ENCODE measurements at places on chromosomes 7 and 10. TPM values are rescaled to one million over a fixed set of nuclear protein-coding genes. Genes with fewer than 3 reads are reported as not detected.

- no peak for DNase-seq
- H3K27ac ChIP-seq = no peak overlapping the region
- H3K4me1 ChIP-seq = no peaks in the 10 kb centered on the region
- H3K4me3 ChIP-seq = no peak overlapping the region
- no peaks in the 10 kb centered on the region for H3K27me3 ChIP-seq
These were observed 207.1 kb upstream of the HDAC9 start for GRCh38 chr7:18288322-18289037.

Gene STRA8
- total RNA-seq = not detected

Gene PROSER2
- 1.4 TPM for total RNA-seq

DNA sequence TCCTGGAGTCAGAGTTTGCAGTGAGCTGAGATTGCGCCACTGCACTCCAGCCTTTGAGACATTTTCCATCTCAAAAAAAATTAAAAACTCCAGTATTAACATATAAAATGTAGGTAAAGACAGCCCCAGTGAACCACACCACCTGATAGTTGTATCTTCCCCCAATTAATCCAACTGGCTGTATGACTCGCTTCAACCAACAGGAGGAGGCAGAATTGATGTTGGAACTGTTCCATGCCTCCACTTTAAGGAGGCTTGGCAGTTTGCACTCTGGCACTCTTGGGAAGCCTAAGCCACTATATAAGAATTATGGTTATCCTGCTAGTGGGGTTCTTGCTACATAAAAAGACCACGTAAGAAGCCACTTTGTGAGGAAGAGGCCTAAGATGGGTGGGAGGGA lies 72.7 kb downstream of the STK17A start:
- no peak overlapping the region for H3K27ac ChIP-seq
- DNase-seq = no peak
- peaks cover 2% of the 10 kb centered on the region for H3K36me3 ChIP-seq
- peaks cover 26% of the 10 kb centered on the region for H3K4me1 ChIP-seq
- H3K27me3 ChIP-seq = no peaks in the 10 kb centered on the region
- no peak overlapping the region for H3K4me3 ChIP-seq

GRCh38 chr10:132710036-132710686 lies 75.8 kb downstream of the NKX6-2 start:
- H3K27me3 ChIP-seq = no peaks in the 10 kb centered on the region
- no peak for DNase-seq
- H3K4me3 ChIP-seq = no peak overlapping the region
- no peak overlapping the region for H3K27ac ChIP-seq
- peaks cover 6% of the 10 kb centered on the region for H3K36me3 ChIP-seq

Gene TMEM196
- not detected for total RNA-seq

DNA sequence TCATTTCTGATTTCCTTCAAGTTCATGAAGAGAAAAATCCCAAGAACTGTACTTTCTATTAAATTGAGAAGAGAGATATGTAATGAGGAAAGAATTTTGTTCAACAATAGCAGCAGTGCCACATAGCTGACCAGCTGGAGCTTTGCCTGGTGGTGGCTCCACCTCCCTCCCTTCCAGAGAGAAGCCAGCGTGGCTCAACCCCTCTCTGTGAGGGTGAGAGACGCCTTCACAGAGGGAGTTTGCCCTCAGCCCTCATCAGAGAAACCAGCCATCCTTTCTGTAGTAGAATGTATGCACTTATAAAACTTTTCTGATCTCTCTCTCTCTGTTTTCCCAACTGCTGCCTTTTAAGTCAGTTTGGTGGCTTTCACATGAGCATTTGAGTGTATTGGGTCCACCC lies 20.5 kb upstream of the COL1A2 start:
- H3K27me3 ChIP-seq = no peaks in the 10 kb centered on the region
- peak overlapping the region; percentile 100 for H3K27ac ChIP-seq
- peak overlapping the region; percentile 41 for H3K4me3 ChIP-seq
- DNase-seq = peak; percentile 93

Gene GARIN1A
- total RNA-seq = 0.18 TPM

DNA sequence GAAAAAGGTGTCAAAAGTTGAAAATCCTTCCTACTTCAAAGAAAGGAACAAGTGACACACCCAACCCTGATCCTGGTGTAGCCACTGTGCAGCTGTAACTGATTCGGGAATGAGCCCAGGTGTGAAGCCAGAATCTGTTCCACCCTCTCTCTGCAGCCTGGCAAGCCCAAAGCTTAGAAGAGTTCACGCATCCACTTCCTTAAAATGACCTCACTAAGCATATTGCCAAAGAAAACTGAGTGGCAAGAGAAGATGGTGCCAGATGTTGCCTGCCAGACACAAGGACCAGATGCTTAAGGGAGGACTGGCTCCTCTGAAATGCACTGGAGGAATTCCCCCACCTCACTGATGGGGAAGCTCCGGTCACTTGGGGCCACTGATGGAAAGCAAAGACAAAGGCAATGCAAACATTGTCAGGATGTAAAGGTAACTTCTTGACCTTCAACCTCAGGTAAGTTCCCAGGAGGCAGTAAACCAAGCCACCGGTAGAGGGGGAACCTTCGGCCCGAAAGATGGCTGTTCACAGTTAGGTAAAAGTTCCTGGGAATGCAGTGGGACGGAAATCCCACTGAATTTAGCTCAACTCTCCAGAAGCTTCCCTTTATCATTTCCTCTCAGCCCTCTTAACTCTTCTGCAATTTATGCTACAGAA lies 554.9 kb downstream of the KCNMA1 start:
- H3K36me3 ChIP-seq = no peaks in the 10 kb centered on the region
- no peak overlapping the region for H3K4me3 ChIP-seq
- H3K4me1 ChIP-seq = no peaks in the 10 kb centered on the region

DNA sequence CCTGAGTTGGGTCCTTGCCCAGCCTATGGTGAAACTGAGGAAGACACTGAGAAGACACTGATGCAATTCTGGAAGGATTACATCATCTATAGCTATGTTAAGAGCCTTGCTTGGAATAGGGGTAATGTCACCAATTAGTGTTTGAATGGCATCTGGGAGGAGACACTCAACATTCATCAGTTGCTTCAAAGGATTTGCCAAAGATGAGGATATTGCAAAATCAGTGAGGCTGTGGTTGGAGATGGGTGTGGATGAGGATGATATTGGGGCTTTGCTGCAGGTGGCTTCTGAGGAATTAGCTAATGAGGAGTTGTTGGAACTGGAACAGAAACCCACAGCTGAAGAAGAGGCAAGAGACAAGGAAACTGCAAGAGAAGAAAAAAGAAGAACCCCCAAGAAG lies 146.7 kb upstream of the SP4 start:
- no peaks in the 10 kb centered on the region for H3K27me3 ChIP-seq
- no peak for DNase-seq
- no peak overlapping the region for H3K27ac ChIP-seq
- no peak overlapping the region for H3K4me3 ChIP-seq

- DNase-seq = peak; percentile 91
- H3K36me3 ChIP-seq = no peaks in the 10 kb centered on the region
- H3K27ac ChIP-seq = no peak overlapping the region
- peak overlapping the region; percentile 18 for H3K4me3 ChIP-seq
These were observed 1.3 kb upstream of the CDK14 start for GRCh38 chr7:90594751-90595317.

DNA sequence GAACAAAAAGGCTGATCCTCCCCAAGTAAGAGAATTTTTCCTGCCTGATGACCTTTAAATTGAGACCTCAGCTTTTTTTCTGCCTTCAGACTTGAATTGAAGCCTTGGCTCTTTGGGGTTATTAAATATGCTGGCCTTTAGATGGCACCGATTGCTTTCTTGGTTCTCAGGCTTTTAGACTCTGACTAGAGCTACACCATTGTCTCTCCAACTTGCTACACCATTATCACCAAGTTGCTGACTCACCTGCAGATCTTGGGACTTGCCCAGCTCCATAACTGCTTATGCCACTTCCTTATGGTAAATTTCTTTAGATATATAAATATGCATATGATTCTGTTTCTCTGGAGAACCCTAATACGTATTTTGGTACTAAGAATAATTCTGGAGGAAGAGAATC lies 3.1 kb upstream of the ABCA13 start:
- peak; percentile 55 for DNase-seq
- peaks cover 2% of the 10 kb centered on the region for H3K27me3 ChIP-seq
- H3K36me3 ChIP-seq = no peaks in the 10 kb centered on the region
- H3K27ac ChIP-seq = no peak overlapping the region

- H3K4me1 ChIP-seq = peaks cover 11% of the 10 kb centered on the region
- H3K27ac ChIP-seq = no peak overlapping the region
- no peak for DNase-seq
- H3K4me3 ChIP-seq = peak overlapping the region; percentile 49
- H3K27me3 ChIP-seq = no peaks in the 10 kb centered on the region
These were observed 918 bp downstream of the CALHM2 start for GRCh38 chr10:103451091-103451813.

GRCh38 chr10:22461891-22462290 lies 116.6 kb downstream of the SPAG6 start:
- no peak overlapping the region for H3K27ac ChIP-seq
- H3K4me1 ChIP-seq = no peaks in the 10 kb centered on the region
- H3K4me3 ChIP-seq = no peak overlapping the region
- H3K36me3 ChIP-seq = no peaks in the 10 kb centered on the region
- H3K27me3 ChIP-seq = peaks cover 16% of the 10 kb centered on the region

Gene TACC2
- total RNA-seq = 2.9 TPM

DNA sequence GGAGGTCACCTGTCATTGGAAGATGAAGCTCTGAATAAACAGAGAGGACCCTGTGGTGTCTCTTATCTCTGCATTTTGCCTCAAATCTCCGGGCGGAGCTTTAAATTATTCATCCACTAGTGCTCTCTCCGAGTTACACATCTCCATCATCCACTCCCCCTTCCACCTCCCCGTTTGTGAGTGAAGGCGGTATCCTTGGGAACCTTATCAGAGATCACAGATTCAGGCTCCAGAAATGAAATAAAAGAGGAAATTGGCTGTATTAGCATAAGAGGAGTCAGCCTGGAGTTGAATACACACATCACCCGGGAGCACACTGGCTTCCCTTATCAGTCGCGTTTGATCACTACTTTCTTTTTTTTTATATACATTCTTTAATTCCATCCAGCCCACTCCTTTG lies 1184.8 kb downstream of the GATA3 start:
- DNase-seq = no peak
- H3K27ac ChIP-seq = no peak overlapping the region
- no peaks in the 10 kb centered on the region for H3K4me1 ChIP-seq
- no peak overlapping the region for H3K4me3 ChIP-seq
- no peaks in the 10 kb centered on the region for H3K27me3 ChIP-seq

- no peaks in the 10 kb centered on the region for H3K27me3 ChIP-seq
- DNase-seq = no peak
- no peak overlapping the region for H3K4me3 ChIP-seq
- no peak overlapping the region for H3K27ac ChIP-seq
- no peaks in the 10 kb centered on the region for H3K4me1 ChIP-seq
- no peaks in the 10 kb centered on the region for H3K36me3 ChIP-seq
These were observed 958.0 kb upstream of the PHF14 start for GRCh38 chr7:10015687-10016086.

DNA sequence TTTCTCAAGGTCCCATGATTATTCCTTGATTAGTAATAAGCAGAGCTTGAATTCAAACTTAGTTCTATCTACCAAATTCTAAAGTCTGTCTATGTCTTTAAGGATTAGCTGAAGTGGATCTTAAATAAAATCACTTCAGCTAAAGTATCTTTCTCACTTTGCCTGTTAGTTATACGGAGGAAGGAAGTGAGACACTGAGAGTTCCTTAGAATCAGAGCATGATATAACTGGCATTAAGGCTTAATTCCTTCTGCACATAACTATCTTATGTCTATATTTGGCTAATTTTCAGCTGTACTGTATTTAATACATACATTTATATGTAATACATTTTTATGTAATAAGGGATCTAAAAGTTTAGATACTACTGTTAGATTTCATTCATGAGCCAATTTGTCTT lies 491.1 kb upstream of the GHITM start:
- no peak for DNase-seq
- no peaks in the 10 kb centered on the region for H3K27me3 ChIP-seq
- H3K4me1 ChIP-seq = no peaks in the 10 kb centered on the region
- no peak overlapping the region for H3K4me3 ChIP-seq
- H3K36me3 ChIP-seq = no peaks in the 10 kb centered on the region

Gene CH25H
- not detected for total RNA-seq

DNA sequence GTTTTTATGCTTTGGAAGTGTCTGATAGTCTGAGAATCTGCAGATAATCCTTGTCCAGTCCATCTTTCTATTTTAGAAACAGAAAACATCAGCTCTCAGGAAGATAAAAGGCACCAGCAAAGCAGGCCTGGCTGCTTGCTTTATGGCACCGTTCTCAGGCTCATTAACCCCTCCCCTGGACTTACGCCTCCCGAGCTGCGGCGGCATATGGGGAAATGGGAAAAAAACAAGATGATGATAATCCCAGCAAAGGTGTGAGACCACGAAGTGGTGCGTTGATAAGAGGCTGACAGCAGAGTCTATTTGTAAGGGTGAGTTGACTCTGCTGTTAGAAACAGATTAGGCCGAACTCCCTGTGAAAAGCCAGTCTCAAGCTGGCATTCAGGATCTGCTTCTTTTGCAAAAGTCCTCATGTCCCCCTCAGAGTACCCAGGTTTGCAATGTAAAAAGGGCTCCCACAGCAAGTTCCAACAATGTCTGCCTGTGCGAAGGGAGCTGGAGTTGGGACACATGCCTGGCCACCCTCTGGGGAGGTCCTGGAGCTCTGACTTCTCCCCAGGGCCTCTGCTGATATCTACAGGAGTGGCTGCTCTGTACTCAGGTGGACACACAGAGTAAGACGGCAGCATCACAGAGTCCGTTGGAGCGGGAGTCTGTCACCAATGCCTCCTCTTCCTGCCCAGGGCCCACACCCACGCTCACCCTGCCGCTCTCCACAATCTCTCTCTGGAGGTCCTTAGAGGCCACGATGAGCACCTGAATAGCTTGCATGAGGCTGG lies 54.3 kb downstream of the SPDYE5 start:
- no peak for DNase-seq
- H3K36me3 ChIP-seq = peaks cover 30% of the 10 kb centered on the region
- H3K27me3 ChIP-seq = no peaks in the 10 kb centered on the region
- no peak overlapping the region for H3K27ac ChIP-seq
- H3K4me1 ChIP-seq = no peaks in the 10 kb centered on the region
- no peak overlapping the region for H3K4me3 ChIP-seq

Gene WEE2
- total RNA-seq = not detected

GRCh38 chr7:105707967-105708762 lies 126.9 kb upstream of the EFCAB10 start:
- DNase-seq = no peak
- peaks cover 3% of the 10 kb centered on the region for H3K4me1 ChIP-seq
- H3K27ac ChIP-seq = no peak overlapping the region
- no peak overlapping the region for H3K4me3 ChIP-seq
- no peaks in the 10 kb centered on the region for H3K27me3 ChIP-seq
- no peaks in the 10 kb centered on the region for H3K36me3 ChIP-seq

DNA sequence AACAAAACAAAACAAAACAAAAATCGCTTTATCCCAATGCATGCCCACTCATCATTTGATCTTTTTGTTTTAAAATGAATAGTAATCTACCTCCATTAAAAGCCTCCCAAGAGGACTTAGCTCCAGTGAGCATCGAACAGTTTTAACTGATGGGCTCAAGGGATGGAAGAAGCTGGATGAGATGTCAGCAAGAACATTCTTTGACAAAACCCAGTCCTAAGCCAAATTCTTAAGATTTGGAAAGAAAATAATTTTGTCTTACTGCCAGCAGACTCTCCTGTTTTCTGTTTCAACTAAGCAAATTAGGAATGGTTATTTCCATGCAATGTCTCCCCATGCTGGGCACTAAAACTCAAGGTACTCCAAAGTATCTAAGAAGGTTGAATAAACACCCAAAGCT lies 127.3 kb downstream of the RNLS start:
- H3K36me3 ChIP-seq = no peaks in the 10 kb centered on the region
- no peak for DNase-seq
- no peak overlapping the region for H3K27ac ChIP-seq
- H3K4me1 ChIP-seq = peaks cover 3% of the 10 kb centered on the region
- H3K27me3 ChIP-seq = peaks cover 14% of the 10 kb centered on the region
